Inflammatory macrophage treated with lipopolysaccharide for 1 hour (primary cell): ENCODE measurements at places on chromosomes 4 and X.

DNA sequence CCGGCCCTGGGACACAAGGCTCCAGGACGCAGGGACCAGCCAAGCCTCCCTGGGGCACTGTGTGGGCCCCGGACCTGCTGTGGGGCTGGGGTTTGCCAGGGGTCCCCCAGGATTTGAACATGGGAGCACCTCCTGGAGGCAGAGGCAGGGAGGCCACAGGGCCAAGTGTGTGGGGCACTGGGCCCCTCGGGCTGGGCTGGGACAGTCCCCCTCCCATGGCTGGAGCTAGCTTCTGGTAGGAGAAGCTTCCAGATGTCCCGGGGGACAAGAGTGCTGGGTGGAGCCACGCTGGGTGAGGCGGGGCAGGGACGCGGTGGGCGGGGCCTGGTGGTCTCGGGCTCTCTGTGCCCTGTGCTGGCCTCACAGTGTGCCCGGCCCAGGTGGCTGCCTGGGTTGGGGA is 18.6 kb downstream of the FGFRL1 start:
- DNase-seq = no peak

DNA sequence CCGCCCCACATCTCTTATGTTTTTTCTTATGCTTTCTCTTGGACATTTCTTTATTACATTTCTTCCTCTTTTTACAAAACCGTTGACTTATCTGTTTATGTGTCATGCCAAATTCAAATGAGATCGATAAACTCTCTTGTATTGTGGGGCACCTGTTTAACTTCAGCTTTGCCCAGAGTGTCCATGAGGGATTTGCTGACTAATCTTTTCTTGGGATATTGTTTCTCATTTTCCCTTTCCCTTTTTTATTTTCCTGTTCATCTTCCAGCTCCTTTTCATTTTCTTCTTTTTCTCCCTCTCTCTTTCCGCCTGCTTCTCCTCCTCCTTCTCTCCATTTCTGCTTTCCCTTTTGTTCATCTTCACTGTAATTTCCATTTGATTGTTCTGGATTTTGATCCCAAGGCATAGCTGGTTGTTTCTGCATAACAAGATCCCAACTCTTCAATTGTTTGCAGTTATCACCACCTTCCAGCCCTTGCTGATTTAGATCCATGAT is 10.7 kb downstream of the TIMM8A start:
- DNase-seq = no peak

GRCh38 chr4:114921790-114922591 is 191.4 kb downstream of the NDST4 start:
- no peak for DNase-seq

DNA sequence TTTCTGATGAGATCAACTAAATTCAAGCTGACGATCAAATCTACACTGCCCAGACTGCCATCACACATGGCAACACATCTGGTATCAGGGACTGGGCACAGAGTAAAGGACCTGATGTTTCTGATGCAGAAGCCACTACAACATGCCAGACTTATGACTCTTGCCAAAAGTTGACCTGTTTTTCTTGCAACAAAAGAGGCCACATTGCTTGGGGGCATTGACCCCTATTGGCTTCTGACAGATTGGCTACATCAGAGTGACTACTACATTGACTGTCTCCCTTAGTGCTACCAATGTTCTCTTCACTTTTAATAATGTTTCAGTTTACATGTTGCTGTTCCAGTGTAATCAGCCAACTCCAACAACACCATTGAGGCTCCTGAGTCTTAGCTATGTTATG is 15.3 kb upstream of the SMIM10 start:
- DNase-seq = no peak

GRCh38 chrX:3757510-3758025 is 44.1 kb upstream of the PRKX start:
- no peak for DNase-seq

DNA sequence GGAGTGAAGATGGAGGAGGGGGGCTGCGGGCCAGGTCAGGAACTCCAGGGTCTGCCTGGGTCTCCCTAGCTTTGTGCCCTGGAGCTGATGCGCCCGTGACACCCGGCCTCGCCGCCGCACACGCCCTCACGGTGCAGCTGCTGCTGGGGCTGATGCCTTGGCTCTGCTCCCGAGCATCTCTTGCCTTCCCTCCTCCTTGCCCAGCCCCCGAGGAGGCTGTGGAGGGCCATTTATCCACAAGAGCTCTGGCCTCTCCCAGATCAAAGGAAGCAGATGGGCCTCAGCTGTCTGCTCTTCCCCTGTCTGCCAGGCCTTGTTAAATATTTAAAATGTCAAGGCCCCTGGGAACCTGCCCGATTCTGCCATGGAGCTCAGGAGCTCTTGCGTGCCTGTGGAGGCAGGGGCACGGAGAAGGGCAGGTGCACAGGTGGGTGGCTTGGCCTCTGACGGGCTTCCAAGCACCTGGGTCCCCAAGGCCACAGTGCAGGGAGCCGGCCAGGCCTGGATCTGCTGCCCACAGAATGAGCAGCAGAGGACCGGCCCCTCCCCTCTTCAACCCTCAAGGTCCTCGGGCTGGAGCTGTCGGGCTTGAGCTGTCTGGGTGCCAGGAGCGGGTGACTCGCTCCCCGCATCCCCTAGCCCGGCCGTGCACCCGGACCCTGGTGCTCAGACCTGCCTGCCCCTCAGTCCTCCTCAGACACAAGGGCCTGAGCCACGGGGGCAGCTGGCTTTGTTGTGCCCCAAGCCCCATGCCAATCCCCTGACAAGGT is 20.3 kb downstream of the ATP2B3 start:
- no peak for DNase-seq
